ENCODE measurements at places on chromosomes 3 and 15.
A peak's percentile ranks its signal among the peaks of the same experiment; 100 is the strongest.

DNA sequence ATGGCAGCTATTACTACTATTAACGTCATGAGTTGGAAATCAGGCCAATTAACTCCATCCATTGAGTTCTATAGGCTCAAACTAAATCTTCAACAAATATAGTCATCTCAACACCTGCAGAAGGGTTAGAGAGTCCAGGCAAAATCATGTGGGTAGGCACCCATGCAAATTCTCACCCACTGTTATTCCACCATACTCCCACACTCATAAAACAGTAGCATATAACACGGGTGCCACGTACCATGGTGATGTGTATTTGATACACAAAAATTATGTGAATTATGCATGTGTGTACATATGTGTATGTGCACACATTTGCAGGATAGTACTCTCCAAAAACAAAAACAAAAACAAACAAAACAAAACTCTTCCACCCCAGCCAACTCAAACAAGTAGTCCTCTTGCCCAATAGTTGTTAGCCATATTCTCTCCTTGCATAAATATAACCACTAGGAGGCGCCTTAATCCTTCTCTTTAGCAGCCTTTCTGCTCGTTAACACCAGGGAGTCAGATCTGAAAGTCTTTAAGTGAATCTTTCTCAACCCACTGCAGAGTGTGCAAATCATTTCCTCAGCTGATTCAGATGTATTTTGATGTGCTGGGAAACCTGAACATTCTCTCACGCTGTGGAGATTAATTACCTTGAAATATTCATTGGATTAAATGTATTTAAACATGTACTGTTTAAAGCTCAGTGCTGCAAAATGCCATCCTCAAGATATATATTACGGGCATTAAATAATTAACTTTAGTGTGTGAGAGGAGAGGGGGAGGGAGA, 38.0 kb upstream of the COPB2 start:
- peak; percentile 40 for DNase-seq

DNA sequence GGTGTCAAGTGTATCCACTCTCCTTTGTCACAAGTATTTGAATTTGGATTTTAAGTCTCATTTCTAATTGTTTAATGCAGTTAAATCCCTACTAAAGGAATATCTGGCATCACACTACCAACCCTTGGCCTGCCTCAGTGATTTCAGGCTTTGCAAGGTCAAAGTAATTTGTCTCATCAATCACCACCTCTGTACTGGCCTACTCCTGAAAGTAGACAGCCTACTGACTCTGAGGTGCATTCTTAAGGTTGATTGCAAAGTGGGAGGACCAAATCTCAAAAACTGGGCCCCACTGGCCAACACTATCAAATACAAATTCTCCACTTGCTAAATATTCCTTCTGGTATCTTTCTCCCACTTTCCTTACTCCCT, 851 bp upstream of the TEX55 start:
- no peak for DNase-seq

- no peak for DNase-seq
Measured at GRCh38 chr3:37237252-37237651, 62.9 kb upstream of the LRRFIP2 start.

DNA sequence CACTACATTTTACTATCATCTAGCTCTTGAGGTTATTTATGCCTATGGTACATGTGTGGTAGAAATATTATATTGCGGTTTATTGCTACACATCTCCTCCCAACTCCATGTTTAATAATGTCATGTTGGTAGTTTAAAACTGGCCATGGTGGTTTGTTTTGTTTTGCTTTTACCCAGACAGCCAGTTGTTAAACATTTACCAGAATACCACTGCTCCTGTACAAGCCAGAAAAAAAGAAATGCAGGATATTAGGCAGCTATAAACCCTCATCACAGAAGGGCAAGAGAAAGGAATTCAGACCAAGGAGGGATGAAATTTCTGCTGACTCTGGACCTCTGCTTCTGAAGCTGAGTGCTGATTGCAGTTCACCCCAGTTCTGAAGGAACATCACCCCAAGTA, 451.8 kb upstream of the IL12A start:
- DNase-seq, result no peak

DNA sequence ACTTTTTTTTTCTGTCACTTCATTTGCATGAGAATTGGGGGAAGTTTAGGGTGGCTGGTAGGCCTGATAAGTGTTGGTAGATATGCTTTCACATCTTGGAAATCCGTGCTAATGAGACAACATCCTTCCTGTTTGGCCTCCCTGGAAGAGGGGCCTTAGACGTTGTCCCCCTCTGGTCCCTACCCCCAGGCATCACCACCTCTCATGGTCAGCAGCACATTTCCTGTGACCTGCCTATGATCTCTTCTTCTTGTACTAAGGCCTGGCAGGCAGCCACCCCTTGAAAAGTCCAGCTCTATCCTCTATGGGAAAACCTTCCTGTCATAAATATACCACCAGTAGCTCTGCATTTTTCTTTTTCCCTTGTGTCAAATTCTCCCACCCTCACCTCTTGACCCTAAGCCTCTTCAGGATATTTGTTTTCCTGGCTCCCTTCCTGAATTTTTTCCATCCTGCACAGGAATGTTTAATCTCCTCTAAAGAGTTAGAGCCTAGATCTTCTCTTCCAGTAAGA, 107.8 kb downstream of the SNRK start:
- peak; percentile 52 for DNase-seq

- peak; percentile 61 for DNase-seq
Measured at GRCh38 chr3:99999536-99999935, 114.8 kb downstream of the FILIP1L start.

GRCh38 chr15:59124261-59124660, 19.3 kb downstream of the CCNB2 start:
- no peak for DNase-seq

DNA sequence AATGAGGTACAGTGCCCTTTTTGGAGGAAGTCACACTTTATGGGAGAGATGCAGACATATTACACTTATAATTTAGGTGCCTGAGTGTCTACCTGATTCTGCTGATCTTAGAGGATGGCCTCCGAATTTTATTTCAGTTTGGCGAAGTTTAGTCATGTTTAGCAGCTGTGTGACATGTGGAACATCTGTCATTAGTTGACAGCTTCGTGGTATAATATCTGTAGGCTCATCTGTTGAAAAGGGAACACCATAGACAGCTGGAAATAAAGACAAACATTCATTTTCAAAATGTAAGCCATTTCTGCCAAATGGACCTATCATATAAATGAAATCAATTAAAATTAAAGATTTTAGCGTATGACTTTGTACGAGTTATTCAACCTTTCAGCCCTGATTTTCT, 165.4 kb downstream of the CFAP20DC start:
- DNase-seq, result no peak

GRCh38 chr15:58039079-58040035, 26.2 kb downstream of the ALDH1A2 start:
- DNase-seq, result no peak

- peak; percentile 30 for DNase-seq
Measured at GRCh38 chr3:129554356-129555152, 11.6 kb downstream of the H1-8 start.

GRCh38 chr3:196537319-196537984, 22.3 kb upstream of the SMCO1 start:
- no peak for DNase-seq

- peak; percentile 35 for DNase-seq
Measured at GRCh38 chr3:101383156-101383575, 62.8 kb upstream of the IMPG2 start.

GRCh38 chr3:152060701-152061100, 187.3 kb downstream of the SUCNR1 start:
- DNase-seq, result no peak

- DNase-seq, result peak; percentile 79
Measured at GRCh38 chr3:42148982-42149432, 57.9 kb downstream of the TRAK1 start.

DNA sequence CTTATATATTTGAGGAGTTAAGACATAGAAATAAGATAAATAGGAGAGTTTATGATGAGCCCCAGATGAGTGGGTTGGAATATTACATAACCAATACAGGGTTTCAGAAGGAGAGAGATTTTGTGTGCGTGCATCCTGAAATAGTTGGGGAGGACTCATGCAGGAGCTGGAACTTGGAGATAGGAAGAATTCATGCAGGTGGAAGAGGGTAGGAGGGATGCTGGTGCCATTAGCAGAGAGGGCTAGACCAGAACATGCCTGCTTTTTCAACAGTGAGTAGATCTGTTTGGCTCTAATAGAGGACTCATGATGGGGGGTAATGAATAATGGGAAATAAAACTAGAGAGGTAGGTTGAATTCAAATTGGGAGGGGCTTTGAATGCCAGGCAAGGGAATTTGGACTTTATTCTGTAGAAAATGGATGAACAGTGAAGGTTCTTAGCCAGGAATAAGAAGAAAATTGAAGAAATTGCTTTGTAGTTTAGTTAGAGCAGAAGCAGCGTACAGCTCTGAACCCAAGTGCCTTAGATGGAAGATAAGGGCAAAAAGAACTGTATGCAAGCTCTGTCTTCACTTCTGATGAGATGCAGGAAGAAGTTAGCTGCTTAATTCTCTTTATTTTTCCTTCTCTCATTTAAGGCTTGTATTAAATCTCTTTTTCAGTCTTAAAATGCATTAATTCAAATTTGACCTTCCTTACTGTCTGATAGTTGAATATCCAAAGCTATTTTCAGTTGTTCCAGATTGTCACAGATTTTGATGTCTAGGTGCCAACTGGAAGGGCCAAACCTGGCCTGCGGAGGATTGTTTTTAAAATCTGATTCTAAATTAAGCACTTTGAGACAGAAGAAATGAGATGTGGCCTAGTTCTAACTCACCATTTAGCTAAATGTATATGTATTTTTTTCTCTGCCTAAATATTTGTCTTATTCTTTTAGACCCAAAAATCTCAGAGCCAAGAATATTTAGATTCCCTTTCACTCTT, 86.3 kb downstream of the PPM1L start:
- DNase-seq, result no peak

- DNase-seq, result no peak
Measured at GRCh38 chr3:58092521-58092920, 84.3 kb downstream of the FLNB start.

- no peak for DNase-seq
Measured at GRCh38 chr3:191100516-191100915, 98.5 kb upstream of the OSTN start.

GRCh38 chr3:53150247-53151085, 10.5 kb upstream of the PRKCD start:
- no peak for DNase-seq

- no peak for DNase-seq
Measured at GRCh38 chr3:142613491-142613890, 17.3 kb downstream of the PLS1 start.
